ENCODE measurements at places on chromosomes 4 and X.
A peak's percentile ranks its signal among the peaks of the same experiment; 100 is the strongest.

DNA sequence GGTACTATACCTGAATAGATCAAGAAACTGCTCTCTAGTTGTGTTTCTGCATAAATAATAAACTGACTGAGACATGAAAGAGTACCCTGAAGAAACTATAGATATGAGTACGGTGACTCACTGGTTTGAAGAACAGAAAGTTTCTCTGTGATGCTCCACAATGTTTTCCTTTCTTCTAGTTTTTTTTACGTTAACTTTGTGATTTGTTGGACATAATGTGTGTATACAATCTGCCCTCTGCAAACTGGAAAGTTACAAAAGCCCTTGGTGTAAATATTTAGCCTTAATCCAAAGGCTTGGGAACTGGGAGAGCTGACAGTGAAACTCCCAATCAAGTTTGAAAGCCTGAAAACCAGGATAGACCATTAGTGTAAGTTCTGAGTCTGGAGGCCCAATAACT is 31.6 kb upstream of the PAPSS1 start:
- DNase-seq: no peak

DNA sequence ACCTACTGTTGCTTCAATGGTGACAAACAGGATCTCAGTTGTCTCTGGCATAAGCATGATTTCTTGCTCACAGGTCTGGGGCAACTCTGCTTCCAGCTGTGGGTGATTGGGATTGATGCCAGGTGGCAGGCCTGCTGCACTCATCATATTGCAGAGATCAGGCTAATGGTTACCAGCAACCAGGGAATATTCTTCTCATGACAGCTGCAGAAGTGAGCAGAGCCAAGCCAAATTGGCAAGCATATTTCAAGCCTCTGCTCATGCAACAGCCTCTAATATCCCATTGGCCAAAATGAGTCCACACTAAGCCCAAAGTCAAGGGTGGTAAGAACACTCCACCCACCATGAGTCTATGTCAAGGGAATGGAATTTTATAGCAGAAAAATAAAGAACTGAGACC is 26.7 kb upstream of the TBC1D19 start:
- peak; percentile 100 for DNase-seq

DNA sequence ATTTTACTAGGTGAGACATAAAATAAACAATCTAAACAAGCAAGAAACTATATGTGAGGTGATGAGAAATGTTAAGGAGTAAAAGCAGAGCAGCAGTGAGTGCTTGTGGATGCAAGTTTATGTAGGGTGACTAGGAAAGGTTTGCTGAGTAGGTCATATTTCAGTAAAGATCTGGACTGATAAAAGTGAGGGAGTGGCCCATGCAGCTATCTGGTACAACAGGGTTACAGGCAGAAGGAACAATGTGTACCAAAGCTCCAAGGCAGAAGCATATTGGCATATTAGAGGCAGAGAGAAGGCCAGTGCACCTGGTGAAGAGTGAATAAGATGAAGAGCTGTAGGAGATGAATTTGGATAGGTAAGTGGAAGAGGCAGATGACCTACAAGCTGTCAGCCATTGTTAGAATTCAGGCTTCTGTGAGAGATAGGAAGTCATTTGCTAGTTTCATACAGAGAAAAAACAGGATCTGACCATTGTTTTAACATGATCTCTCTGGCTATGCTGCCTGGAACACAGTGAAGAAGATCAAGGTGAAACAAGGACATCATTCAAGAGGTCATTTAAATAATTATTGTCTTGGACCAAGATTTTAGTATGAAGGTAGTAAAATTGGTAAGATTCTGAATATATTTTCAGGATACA is 274.6 kb downstream of the ANKRD50 start:
- no peak for DNase-seq

- no peak for DNase-seq
Observed at GRCh38 chr4:144711700-144712456, 65.9 kb downstream of the HHIP start.

GRCh38 chrX:66015152-66015831 is 24.6 kb downstream of the VSIG4 start:
- no peak for DNase-seq

DNA sequence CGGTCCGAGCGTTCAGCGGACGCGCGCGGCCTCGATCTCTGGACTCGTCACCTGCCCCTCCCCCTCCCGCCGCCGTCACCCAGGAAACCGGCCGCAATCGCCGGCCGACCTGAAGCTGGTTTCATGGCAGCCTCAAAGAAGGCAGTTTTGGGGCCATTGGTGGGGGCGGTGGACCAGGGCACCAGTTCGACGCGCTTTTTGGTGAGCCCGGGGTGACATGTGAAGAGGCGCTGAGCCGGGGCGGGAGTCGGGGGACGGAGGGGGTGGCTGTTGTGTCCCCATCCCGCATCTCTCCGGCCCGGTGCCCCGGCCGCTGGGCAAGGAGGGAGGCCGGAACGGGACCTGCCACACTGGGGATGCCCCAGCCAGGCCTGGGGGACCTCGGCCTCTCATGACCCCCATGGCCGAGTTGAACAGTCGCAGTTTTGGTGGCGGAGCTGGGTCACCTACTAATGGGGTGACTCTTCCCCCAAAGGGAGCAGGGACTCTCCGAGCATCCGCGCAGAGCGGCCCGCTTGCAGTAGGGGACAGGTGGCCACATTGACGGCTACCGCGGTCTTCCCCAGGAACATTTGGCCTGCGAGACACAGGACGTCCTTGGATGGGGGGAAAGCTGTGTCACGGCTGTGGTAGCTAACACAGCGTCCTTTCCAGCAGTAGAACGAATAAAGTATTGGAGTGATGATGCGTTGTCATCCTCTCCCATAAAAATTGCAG is at the start of gene GK:
GK (plus strand) TSS at position 9 of the 717 bp plus-strand sequence; CDS start at position 124, 115 bp downstream.
- DNase-seq: no peak

DNA sequence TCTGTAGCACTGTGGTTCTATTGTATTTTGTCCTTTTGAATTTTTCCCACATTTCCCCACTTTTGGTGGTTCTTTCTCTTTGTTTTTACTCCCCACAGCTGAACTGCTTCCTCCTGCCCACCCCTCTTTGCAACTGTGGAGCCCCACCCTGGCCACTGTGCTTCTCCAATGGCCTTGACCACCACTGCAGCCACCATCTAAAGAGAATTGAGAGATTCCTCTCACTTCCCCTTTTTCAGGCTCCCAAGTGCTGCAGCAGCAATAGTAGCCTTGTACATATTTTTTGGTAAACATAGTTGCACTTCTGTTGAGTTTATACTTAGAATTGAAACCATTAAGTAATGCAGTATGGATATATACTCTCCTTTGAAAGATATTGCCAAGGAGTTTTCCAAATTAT is 51.3 kb upstream of the FRMPD3 start:
- no peak for DNase-seq

GRCh38 chrX:41526925-41527324 is 79.8 kb downstream of the NYX start:
- peak; percentile 3 for DNase-seq

GRCh38 chr4:78630615-78631014 is 79.0 kb downstream of the ANXA3 start:
- no peak for DNase-seq

GRCh38 chrX:69158166-69158980 is 6.9 kb downstream of the PJA1 start:
- DNase-seq: no peak

- no peak for DNase-seq
Observed at GRCh38 chr4:152828122-152828521, 48.4 kb downstream of the ARFIP1 start.

DNA sequence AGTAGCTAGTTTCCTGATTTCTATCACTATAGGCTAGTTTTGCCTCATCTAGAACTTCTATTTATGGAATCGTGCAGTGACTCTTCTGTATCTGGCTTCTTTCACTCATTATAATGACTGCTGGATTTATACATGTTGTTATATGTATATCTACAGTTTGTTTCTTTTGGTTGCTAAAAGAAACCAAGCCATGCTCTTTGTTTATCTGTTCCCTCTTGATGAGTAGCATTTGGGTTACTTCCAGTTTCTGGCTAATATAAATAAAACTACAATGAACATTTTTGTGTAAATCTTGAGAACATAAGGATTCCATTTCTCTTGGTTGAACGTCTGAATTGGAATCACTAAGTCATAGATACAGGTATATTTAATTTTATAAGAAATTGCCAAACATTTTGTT is 73.9 kb downstream of the ARHGAP24 start:
- DNase-seq: no peak

DNA sequence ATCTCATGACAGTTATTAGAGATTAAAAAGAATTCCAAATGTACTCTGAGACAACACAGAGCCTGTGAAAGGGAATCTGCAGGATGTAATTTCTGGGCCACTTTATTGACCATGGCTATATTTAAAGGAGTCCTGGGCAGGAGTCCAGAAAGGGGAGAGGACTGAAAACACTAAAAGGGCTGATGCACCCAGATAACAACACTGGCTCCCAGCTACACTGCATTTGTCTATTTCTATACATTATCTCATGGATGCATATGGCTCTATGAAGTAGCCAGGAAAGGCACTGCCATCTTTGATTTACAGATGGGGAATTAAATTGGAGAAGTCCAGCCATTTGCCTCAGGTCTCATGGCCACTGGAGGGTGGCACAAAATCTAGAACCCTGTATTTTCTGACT is 56.0 kb downstream of the MED28 start:
- no peak for DNase-seq

- no peak for DNase-seq
Observed at GRCh38 chrX:100625985-100626491, 10.6 kb downstream of the TSPAN6 start.

DNA sequence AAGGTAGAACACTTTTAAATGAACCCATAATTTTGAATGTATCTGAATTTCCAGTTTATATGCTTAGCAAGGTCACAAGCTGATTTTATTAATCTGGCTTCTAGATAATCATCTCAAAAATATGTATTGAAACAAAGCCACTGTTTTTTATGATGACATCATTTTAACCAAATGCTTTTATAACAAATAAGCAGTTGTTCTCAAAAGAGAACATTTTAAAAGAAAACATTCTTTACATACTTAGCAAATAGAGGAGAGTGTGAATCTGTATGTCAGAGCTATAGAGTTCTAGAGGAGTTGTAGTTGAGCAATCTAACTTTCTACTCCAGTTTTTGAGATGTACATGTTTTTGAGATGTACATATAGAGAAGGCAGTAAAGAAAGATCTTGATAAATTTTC is 42.5 kb downstream of the LAMP2 start:
- no peak for DNase-seq

DNA sequence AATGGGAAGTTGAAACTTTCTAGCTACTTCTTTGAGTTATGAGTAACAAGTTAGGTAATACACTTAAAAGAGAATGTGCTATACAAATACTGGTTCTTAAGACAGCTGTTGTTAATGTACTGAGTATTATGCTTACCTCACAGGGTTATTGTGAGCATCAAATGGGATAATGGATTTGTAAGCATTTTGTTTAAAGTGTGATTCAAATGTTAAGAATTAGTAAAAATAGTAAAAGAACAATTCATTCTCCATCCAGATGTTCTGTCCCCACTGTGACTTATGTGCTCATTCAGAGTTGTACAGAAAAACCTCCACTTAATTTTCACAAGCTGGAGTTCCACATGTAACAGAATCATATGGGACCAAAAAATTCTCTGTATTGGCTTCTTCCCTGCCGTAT is 63.6 kb downstream of the AR start:
- DNase-seq: peak; percentile 29

GRCh38 chr4:3485011-3485791 is 22.1 kb downstream of the DOK7 start:
- DNase-seq: no peak

All from AG09309 (cell line).